ENCODE measurements at places on chromosomes 4 and X.

DNA sequence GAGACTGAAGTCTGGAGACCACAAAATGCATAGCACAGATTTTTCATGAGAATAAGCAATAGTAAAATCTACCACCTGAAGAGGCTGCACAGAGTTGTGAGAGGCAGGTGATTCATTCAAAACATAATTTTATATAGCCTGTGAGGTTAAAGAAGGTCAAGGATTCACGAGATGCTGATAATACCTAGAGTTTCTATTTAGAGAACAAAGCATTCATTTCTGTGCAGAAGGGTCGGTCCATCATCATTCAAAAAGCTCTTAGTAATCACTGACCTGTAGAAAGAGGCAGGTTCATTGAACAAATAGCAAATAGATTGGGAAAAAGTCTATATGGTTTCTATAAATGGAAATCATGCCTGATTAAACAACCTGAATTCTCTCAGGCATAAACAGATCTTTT lies 26.6 kb downstream of the GABRB1 start:
- no peak for DNase-seq

DNA sequence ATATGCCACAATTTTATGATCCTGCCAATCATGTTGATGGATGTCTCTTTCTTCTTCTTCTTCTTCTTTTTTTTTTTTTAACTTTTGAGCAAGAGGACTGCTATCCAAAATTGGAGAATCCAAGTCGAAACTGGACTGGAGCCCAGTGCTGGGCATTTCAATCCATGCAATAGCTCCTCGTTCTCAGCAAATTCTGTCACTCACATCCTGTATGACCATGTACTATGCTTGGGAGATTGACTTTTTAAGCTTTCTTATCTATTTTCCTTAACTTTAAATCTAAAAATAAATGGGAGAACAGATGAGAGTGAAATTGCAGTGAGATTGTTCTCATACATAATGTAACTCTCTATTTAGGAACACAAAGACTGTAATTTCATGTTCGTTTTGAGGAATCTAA lies 123.0 kb upstream of the PUDP start:
- no peak for DNase-seq

DNA sequence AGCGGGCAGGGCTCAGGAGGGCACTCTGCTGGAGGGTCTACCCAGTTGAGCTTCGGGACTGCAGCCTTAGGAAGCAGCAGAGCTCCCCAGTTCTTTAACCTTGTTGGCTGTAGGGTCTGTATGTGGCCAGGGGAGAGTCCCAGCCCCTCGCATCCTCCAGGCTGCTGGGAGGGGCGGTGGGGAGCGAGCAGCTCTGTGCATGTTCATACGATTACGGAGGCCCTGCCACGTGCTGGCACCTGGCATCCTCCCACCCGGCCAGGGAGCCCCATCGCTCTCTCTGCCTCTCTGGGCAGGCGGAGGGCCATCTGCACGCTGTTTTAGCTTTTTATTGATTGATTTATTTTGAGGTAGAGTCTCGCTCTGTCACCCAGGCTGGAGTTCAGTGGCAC lies 21.2 kb downstream of the NSG1 start:
- DNase-seq, result no peak

- DNase-seq, result no peak
These were observed 719.7 kb upstream of the GRIA3 start for GRCh38 chrX:122464341-122464740.

DNA sequence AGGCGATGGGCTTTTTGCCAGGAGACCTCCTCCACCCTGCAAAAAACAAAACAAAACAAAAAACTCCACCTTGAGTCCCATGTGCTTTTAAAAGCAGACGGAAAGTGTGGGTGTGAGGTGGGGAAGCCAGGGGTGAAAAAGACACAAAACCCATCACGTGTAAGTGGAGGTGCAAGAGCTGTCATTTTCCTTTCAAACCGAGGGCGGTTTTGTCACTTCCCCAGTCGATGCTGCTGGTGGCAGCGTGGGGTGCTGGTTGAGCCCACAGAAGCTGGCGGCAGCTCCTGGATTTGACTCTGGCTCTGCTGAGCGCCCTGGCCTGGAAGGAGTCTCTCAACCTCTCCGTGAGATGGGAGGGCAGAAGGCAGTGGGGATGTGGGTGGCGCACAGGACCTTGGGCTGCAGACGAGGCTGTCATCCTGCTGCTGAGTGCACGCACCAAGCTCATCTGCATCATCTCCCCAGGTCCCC lies 110.0 kb downstream of the PSAPL1 start:
- DNase-seq, result no peak

- DNase-seq, result no peak
These were observed 99.0 kb upstream of the GPR34 start for GRCh38 chrX:41589634-41590270.

GRCh38 chr4:160235285-160235684 lies 1132.4 kb downstream of the RAPGEF2 start:
- DNase-seq, result no peak

DNA sequence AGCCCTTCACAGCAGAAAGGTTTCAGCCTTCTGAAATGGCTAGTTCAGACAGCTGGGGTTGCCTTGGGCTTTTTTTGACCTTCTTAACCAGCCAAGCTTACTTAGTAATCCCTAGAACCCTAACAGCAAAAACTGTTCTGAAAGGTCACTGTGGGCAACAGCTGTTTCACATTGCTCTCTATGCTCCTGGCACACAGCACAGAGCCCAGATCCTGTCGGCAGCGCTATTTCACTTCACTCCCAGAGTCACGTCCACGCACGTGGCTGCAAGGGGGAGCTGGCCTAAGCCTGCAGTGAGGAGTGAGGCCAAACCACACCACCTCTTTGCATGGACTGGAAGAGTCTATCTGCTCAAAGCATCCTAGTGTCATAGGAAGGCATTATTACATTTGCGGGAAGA lies 32.0 kb upstream of the STS start:
- no peak for DNase-seq

- no peak for DNase-seq
These were observed 119.6 kb downstream of the CCSER1 start for GRCh38 chr4:90246816-90247215.

GRCh38 chrX:24190500-24191156 lies 41.1 kb downstream of the ZFX start:
- no peak for DNase-seq

GRCh38 chr4:138499627-138500026 lies 257.5 kb upstream of the SLC7A11 start:
- no peak for DNase-seq

Data from activated CD4-positive, alpha-beta T cell treated with anti-CD3 and anti-CD28 coated beads, Interleukin-2, Interleukin-6, amounts not matched to agents 100 ng/mL and 50 ng/mL, durations not matched to agents 16 hours and 8 hours (primary cell).